ENCODE measurements at places on chromosomes 5 and 9.
A peak's percentile ranks its signal among the peaks of the same experiment; 100 is the strongest.

GRCh38 chr9:7186175-7186574 is 428.4 kb downstream of the KDM4C start:
- no peak for DNase-seq

- DNase-seq, result no peak
These were observed 2.8 kb downstream of the CDH6 start for GRCh38 chr5:31196309-31196708.

GRCh38 chr5:159844267-159845121 is 71.8 kb upstream of the ADRA1B start:
- DNase-seq, result no peak

DNA sequence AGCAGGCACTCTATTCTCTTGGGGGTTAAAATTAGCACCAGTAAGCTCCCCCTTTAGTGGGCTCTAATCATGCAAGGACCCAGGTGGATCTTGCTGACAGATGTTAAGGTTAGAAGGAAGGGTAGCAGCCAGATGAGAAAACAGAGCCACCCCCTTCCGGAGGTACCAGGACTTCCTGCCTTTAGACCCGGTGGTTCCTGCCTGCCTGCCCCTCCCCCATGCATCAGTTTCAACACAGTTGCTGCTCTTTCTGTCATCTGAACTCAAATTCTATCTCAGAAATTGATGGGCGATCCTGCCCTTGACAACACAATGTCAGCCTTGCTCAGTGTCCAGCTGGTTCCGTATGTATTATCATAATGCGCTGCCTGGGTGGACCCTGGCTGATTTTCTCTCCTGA is 287.3 kb downstream of the EBF1 start:
- DNase-seq, result peak; percentile 48

DNA sequence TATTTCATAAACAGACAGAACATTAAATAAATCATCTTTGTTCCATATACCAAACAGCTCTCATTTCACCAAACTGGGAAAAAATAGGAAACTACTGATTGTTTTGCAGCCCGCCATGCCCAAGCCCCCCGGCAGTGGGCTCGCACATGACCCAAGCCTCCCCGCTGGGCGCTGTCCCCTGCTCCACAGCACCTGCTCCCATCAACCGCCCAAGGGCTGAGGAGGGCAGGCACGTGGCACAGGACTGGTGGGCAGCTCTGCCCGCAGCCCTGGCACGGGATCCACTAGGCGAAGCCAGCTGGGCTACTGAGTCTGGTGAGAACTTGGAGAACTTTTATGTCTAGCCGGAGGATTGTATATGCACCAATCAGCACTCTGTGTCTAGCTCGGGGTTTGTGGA is 554.8 kb upstream of the CCNG1 start:
- no peak for DNase-seq

- DNase-seq, result no peak
These were observed 25.1 kb downstream of the ERAP2 start for GRCh38 chr5:96901384-96901783.

- DNase-seq, result no peak
These were observed 30.6 kb upstream of the LMNB1 start for GRCh38 chr5:126746290-126746689.

DNA sequence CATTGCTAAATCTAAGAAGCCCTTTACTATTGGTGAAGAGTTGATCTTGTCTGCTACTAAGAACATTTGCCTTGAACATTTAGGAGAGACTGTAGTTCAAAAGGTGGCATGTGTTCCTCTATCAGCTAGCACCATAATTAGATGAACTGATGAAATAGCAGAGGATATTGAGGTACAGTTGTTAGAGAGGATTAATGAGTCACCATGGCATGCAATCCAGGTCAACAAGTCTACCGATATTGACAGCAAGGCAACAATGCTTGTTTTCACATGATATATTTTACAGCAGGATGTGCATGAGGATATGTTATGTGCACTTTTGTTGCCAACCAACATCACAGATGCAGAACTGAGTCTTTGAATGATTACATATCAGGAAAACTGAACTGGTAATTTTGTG is 134.3 kb upstream of the CDH9 start:
- DNase-seq, result no peak

DNA sequence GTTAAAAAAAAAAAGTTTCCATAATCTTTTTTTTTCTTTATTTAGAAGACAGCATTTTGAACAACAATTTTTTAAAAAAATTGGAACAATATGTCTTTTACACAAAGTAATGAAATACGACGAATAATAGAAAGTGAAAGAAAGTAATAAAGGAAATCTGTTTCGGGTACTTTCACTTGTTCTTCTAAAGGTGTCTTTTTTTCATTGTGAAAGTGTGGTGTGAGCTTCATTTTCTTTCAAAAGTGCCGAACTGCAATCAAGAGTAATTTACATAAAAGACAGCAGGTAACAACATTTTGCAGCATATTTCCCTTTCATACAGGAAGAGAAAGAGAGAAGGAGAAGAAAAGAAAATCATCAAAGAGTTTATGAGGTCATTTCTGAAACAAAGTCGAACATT is 159.7 kb upstream of the CDH12 start:
- no peak for DNase-seq

DNA sequence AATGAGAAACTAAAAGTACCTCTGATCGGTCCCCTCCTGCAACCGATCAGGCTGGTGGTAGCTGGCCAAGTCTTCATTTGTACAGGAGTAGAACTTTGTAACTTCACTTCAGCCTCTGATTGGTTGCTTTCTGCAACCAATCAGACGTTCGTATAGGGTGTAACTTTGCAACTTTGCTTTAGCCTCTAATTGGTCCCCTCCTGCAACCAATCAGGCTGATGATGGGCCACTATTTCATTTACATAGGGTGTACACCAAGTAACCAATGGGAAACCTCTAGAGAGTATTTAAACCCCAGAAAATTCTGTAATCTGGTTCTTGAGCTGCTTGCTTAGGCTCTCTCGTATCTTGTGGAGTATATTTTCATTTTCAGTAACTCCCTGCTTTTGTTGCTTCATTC is 445.5 kb downstream of the MED10 start:
- no peak for DNase-seq

DNA sequence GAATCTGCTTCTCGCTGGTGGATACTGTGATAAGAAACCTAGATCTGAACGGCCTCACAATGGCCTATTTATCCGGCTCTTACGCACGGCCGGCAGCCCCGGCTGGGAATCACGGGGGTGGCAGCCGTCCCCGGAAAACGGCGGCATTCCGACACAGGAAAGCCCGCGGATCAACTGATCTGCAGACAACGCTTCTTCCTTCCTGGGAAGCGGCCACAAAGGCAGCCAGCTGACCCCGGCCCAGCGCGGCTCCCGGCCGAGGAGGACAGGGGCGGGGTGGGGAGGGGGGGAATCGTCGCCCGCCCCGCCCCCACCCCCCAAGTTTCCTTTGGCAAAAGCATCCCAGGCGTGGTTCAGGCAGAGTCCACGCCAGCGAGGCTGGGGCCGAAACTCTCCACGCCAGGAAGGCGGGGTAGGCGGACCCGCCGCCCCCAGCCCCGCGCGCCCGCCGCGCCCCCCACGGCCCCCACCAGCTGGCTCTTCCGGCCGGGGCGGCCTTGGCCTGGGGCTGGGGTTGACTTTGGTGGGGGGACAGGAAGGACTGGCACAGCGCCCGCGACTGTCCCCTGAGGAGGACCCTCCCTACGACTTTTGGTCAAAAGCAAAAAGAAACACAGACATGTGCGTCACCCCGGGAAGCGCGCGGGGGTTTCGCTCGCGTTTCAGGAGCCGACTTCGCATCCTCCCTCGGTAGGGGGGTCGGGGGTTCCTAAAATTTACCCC is 247.7 kb upstream of the ANKRD55 start:
- peak; percentile 31 for DNase-seq

GRCh38 chr9:36040271-36040925 is 3.7 kb downstream of the RECK start:
- no peak for DNase-seq

GRCh38 chr5:116669261-116670031 is 94.8 kb upstream of the SEMA6A start:
- no peak for DNase-seq

- no peak for DNase-seq
These were observed 87.8 kb downstream of the RXRA start for GRCh38 chr9:134413890-134414623.

- no peak for DNase-seq
These were observed 116.7 kb upstream of the ZNF366 start for GRCh38 chr5:72623936-72624335.

DNA sequence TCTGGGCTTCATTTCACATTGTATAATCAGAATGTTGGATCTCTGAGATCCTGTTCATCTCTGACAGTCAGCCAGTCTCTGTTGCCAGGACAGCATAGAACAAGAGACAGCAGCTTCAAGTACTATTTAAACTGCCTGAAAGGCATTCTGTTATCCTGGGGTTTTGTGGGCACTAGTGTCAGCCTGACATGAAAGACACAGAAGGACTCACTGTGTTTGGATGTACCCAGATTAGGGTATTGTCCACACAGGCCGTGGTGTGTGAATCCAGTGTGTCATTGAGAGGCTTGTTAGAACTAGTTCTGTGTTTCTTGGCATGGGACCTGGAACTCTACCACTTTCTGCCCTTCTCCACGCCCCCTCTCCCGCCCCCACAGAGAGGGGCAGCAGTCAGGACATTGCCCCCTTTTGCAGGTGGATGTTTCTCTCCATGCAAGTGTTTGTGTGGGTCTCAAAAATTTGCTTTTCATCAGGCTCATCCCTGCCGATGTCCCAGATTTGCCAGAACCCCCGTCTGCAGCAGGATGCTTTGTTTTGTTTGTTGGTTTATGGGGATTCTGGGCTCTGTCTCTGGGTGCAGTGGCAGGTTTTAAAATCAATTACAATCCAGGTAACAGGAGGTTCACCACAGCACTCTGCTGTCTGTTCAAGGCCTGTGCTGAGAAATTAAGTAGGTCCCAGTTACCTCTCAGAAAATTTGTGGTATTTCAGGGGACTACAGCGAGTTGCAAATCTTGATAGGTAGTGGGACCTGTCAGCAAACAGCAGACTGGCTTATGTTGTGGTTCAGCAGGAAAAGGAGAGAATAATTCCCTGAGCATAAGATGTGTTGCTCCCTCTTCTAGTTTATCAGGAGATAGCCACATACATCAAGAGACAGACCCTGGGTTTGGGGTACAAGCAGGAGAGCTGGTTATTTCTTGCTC is 144.6 kb downstream of the DOCK2 start:
- no peak for DNase-seq

DNA sequence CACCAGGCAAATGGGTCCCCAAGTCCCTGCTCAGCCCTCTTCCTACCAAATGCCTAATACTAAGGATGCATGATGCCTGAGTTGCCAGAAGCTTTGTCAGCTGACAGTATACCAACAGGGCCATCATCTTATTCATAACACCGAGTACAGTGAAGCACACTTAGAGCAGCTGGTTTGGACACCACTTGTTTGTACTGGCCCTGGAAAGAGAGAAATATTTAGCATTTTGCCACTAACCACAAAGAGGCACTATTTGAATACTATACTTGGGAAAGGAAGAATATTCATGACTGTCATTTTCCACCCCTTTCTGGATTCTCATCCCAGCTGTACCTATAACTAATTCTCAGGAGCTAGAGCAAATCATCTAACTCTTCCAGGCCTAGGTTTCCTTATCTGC is 364.4 kb upstream of the KIF2A start:
- DNase-seq, result no peak

DNA sequence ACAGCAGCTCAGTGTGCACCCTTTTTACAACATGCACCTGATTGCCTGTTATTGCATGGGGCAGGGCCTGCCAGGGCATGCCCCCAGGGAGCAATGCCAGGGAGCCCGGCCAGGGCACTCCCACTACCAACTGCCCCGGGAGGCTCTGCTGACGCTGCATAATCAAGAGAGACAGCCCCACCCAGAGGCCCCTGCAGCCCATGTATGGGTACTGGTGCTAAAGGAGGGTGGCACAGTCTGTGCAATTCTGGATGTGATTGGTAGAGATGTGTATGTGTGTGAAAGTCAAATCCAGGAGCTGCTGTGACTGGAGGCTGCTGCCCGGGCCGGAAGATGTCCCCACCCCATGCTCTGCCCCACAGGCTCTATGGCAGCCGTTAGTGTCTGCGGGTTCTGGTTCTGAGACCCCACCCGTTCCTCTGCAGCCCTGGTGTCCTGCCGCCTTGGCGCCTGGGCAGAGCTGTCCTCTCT is 3.9 kb upstream of the NEURL1B start:
- no peak for DNase-seq

DNA sequence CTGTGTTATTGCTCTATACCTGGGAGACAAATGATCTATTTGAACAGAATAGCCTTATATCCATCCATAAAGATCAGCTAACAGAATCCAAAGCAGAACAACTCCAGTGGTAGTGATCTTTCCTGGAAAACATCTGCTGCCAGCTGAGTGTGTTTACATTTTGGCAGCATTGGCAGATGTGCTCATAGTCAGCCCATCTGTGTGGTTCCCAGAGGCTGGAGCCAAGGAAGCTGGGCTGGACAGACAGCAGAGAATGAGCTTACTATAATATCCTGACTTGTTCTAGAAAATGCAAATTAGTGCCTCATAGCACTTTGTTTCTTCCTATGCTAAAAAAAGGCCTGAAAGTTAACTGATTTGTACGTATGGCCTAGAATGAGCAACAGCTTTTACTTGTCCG is 99.7 kb downstream of the ST8SIA4 start:
- no peak for DNase-seq

- DNase-seq, result no peak
These were observed 73.9 kb downstream of the SH3PXD2B start for GRCh38 chr5:172380301-172380986.

DNA sequence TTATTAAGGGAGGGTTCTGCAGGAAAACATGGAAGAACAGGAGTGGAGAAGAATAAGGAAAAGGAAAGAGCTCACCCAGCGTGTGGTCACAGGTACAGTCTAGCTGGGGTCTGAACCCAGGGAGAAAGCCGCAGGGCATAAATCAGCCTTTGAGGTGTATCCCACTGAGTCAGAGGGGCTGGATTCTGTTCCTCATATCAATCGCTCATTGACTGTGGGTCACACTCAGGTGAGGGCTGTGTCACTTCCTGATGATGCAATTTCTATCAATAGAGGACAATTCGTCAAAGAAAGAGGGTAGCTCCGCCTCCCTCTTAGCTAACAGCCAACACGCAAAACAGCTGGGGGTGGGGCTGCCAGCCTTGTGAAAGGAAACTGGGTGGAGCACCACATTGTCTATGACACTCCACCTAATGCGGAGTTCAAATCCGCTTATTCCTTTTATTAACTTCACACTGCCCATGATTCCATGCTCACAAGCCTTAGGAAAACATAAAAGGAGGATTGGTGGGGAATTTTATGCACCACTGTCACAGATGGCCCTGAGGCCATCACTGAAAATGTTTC is 176.2 kb downstream of the ICE1 start:
- no peak for DNase-seq

DNA sequence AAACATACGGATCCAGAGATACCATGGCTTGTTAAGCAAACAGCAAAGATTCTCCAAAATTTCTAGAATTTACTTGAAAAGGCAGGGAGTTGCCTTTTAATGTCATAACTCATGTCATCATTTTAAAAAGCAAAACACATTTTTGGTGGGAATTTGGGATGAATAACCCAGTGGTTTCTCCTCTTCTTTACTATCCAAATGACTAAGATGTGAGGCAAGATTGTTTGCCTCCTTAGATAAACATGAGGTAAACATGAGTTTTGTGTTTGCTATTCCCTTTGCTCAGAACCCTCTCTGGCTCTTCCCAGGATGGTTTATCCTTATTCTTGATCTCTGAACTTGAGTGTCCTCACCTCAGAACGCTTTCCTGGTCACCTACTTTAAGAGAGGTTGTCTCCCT is 267.0 kb downstream of the EBF1 start:
- DNase-seq, result no peak

GRCh38 chr5:172529896-172530295 is 75.6 kb upstream of the SH3PXD2B start:
- DNase-seq, result no peak

GRCh38 chr5:42542106-42542505 is 118.9 kb downstream of the GHR start:
- no peak for DNase-seq

Data from stimulated activated CD4-positive, alpha-beta T cell treated with anti-CD3 and anti-CD28 coated beads, Interleukin-4, amount 100 ng/mL, for 1 hour (primary cell).